ENCODE measurements at places on chromosomes 11 and 22.

DNA sequence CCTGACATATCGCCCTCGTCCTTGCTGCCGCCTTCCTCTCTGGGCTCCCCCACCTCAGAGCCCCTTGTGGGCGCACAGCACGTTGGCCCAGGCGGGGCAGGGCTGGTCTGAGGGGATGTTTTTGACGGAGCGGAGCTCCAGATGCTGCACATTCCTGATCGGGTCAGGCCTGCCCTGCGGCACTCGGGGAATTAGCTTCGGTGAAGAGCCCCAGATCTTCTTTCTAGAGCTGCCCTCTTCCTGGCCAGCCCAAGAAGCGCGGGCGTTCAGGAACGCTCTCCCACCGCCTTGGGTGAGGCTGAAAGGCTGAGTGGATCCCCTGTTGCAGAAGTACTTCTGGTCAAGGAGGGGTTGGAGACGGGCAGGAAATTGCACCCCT lies 12.1 kb downstream of the YPEL4 start:
- DNase-seq = no peak

DNA sequence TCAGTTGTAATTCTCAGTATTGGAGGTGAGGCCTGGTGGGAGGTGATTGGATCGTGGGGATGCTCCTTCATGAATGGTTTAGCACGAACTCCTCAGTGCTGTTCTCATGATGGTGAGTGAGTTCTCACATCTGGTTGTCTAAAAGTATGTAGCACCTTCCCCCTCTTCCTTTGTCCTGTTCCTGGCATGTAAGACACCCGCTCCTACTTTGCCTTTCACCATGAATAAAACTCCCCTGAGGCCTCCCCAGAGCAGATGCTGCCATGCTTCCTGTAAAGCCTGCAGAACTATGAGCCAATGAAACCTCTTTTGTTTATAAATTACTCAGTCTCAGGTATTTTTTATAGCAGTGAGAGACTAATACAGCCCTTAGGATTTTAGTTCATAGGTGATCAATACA lies 191.5 kb downstream of the MAML2 start:
- DNase-seq = no peak

DNA sequence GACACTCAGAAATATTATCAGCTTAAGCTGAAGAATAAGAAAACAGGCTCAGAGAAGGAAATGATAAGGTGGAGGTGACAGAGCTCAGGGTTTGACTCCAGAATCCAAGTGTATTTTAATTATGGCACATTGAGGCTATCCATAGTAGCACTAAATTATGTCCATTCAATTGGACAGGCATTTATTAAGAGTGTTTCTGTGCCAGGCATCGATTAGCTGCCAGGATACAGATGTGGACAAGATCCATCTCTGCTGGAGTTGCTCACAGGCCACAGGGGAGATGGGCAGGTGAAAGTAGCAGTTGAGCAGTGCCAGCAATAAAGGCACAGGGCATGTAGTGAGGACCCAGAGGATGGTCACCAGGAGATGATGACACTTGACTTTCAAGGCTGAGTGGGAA lies 592.5 kb downstream of the INSC start:
- no peak for DNase-seq

GRCh38 chr11:30406978-30407762 lies 84.3 kb downstream of the ARL14EP start:
- no peak for DNase-seq

DNA sequence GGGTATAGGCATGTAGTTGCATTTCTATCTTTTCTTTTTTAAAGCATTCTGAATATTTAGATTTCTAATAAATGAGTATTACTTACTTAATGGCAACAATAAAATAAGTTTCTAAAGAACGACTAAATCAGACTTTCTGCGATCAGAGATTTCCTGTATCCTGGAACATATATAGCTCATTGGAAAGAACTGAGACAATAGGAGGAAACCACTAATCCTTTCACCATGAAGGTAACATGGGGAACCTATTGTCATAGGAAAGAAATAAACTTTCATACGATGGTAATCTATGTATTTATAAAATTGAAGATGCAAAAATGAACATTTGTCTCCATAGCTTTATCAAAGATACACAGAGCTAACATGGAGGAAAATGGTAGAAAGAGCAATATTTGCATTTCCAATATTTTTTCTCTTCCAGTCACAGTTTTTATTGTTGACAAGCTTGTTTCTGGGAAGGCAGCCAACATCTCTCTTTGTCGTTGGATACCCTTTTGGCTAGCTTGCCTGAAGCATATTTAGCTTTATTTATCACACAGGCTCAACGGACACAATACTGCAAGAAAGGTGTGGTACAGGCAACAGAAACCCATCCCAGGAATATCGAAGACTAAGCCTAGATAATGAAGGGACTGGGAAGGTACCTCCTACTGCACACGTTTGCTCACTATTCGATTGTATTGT lies 293.3 kb upstream of the MPPED2 start:
- DNase-seq = peak; percentile 3

GRCh38 chr11:44577231-44577830 lies 11.9 kb downstream of the CD82 start:
- DNase-seq = no peak

DNA sequence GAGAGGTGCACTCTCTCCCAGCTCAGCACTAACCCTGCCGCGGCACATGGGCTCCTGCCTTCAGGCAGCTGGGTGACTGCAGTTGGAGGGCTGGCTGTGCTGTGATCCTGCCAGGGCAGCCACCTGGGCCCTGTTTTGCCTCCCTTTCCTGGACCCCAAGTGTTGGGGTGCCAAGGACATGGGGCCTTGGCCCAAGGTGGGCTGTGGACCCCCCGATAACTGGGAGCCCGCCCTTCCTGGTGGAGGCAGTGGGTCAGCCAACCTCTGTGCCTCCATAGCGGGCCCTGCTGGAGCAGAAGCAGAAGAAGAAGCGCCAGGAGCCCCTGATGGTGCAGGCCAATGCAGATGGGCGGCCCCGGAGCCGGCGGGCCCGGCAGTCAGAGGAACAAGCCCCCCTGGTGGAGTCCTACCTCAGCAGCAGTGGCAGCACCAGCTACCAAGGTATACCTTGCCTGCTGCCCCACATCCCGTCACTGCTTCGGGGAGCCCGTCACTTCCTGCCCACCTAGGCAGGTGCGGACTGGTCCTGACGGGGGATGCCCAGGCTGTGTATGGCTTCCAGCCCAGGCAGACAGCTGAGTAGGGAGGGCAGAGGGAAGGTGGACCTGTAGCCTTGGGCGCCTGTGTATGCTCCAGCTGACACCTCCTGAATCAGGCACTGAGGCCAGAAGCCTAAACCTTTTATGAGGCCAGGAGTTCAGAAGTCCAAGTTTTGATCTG lies 8.9 kb downstream of the TUB start:
- DNase-seq = no peak

- no peak for DNase-seq
Observed at GRCh38 chr22:20965104-20965887, 1.8 kb upstream of the AIFM3 start.

- no peak for DNase-seq
Observed at GRCh38 chr11:19187833-19188258, 13.9 kb downstream of the CSRP3 start.

- peak; percentile 41 for DNase-seq
Observed at GRCh38 chr22:45246060-45246985, 5.6 kb upstream of the KIAA0930 start.

- DNase-seq = no peak
Observed at GRCh38 chr11:78363024-78363619, 54.5 kb downstream of the GAB2 start.

GRCh38 chr11:118310271-118310670 lies 5.7 kb downstream of the CD3E start:
- DNase-seq = no peak

DNA sequence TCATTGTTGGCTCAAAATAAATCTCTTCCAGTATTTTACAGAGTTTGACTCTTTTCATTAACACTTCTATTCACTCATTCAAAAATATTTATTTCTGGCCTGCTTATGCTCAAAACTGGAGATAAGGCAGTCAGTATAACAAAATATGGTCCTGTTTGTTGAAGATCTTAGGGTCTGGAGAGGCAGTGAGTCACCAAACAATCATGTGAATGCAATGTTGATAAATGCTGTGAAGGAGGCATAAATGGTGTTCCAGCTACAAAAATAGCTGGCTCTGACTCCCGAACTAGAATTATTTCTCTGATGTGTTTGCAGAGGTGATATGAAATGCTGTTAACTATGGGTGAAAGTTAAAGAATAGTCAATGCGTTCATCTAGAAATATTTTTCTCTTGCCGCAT lies 390.6 kb downstream of the AASDHPPT start:
- DNase-seq = no peak

DNA sequence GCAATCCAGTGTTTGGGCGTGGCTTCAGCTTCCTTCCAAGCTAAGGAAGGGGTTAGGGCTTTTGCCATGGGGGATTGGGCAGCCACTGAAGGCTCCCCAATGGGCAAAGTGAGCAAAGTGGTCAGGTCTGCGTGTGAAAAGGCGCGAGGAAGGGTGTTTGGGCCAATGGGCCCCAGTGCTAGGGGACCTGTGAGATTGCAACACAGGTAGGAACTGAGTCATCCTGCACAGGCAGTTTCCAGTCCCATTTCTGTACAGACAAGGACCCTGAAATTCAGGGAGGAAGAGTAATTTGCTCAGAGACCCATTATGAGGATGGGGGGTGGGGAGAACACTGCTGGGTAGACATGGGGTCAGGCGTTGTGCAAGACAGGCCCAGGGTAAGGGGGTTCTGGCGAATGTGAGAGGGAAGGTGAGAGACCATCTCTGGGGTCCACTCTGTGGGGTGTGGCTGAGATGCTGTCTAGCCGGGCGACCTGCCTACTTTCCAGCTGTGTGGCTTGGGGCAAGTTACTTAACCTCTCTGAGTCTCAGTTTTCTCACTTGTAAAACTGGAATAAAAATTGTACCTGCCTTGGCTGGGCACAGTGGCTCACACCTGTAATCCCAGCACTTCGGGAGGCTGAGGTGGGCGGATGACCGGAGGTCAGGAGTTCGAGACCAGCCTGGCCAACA lies 7.3 kb downstream of the CCDC88B start:
- DNase-seq = no peak

- DNase-seq = no peak
Observed at GRCh38 chr11:79088967-79089366, 351.9 kb downstream of the TENM4 start.

DNA sequence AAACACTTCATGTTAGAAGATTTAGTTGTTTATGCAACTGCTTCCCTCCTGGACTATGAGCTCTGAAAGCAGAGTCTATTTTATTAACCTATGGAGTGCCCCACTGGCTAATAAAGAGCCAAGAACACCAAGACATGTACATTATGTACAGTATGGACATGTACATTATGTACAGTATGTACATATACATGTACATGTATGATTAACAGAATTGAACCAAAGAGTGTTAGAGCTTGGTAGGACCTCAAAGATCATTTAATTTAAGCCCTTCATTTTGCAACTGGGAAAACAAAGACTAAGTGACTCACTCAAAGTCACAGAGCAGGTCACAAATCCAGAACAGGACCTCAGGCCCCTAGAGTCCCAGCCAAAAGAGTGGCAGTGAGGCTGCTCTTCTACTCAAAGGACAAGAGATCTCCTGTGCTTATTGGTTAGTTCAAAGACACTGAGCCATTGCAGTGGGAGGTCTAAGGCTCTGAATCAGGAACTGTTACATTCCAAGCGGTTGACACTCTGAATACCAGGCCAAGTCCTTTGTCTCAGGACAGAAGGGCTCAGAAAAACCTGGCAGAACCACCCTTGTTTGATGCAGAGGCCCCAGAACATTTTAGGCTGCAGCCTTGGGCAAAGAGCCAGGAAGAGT lies 103.8 kb downstream of the FAM168A start:
- peak; percentile 50 for DNase-seq

DNA sequence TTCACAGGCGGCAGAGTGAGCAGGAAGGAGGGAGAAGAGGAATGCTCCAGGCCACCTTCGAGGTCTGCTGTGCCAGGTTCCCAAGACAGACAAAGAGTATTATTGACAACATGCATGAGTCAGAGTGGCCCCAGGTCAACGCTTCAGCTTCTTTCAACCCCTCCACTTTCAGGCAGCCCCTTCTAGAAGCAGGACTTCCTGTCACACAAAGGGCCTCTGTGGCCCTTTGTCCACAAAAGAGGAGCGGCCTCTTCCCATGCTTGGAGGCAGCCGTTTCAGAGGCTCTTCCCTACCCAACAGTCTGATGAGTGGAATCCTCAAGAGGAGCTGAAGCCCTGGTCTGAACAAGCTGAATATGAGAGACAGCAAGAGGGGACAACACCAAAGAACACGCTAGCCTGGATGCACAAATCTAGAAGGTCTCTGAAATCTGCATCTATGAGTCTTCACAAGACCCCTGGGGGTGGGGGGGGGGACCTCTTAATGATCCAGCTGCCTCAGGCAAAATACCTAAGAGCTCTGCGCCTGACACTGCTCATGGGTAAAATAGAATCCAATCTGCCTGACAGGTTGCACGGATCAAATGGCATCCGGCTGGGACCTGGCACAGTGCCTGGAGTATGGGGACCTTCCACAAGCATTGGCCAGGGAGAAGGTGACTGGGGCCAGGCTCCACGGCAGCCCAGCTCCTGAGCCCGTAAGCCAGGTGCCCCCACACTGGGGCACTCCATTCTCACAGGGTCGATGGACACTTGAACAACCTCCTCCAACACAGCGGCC lies 67.5 kb downstream of the PACSIN2 start:
- peak; percentile 81 for DNase-seq

DNA sequence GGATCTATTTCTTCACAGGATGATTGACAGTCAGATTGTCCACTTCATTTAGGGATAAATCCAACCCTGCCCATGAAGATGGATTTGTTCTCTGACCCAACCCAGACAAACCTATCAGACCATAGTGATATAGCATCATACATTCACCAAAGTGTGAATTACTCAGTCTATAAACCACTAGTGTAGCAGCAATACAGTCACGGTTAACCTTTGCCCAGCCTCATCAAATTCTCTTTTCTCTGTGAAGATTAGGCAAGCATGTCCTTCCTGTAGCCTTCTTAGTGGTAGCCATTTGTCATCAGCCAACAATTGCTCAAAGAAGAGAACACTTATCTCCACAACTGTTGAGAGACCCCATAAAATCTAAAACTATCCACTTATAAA lies 14.4 kb upstream of the BIRC2 start:
- no peak for DNase-seq

DNA sequence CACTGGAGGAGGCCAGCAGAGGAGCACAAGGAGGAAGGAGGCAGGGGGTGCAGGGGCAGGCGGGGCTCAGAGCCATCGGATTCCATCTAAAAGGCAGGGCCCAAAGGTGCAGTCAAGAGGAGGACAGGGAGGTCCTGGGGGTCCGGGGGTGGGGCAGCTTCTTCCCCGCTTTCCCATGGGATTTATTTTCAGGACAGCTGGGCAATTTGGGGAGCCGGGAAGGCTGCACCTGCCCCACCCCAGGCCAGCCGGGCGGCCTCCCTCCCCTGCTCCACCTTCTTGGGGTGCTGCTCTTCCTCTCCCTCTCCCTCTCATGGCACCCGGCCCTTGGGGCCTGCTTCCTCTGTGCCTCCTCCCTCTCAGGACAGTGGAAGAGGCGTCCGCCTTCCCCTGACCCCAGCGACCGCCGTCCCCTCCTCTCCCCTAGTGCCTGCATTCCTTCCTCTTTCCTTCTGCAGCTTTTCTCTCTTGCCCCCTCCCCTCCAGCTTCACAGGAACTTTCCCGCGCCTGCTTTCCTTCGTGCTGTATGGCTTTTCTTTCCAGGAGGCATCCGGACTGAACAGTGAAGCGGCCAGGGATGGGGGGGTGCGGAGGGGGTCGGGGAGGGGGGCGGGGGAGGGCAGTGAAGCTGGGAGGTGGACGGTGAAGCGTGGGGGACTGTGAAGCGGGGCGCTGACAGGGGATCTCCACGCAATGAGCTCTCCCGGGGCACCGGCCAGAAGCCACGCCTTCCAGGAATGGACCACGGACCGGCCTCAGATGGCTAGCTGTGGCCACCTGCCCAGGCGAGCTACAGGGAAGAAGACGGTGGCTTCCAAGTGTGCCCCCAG lies 26.9 kb downstream of the APOBEC3H start:
- DNase-seq = no peak
